NCI-H187 treated with DMSO at 0.1 percent for 48 hours (cell line): ENCODE measurements at places on chromosomes 6 and 20.

GRCh38 chr6:16316741-16317251 is 78.4 kb downstream of the GMPR start:
- DNase-seq: no peak

DNA sequence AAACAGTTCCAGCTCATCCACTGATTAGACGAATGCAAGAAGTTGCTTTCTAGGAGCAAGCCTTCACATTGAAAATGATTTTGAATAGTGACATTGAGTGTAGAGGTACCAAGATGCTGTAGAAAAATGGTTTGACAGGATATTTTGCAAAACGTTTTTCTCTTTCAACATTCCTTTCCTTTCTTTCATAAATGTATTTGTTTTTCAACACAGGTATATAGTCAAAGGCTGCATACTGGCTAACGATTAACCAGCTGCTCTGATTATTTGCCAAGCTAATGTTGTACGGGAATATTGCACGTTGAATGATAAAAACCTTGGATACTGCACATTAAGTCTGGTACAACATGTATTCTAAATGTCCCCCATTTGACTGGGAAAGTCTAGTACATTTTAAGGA is 78.8 kb upstream of the TENT5A start:
- DNase-seq: no peak

GRCh38 chr6:88813045-88813444 is 150.4 kb downstream of the RNGTT start:
- peak; percentile 43 for DNase-seq

GRCh38 chr20:21184819-21185218 is 58.9 kb downstream of the KIZ start:
- no peak for DNase-seq

GRCh38 chr20:1401451-1401907 is 8.6 kb upstream of the FKBP1A start:
- no peak for DNase-seq
